ENCODE measurements at places on chromosomes 2 and 18. TPM values are rescaled to one million over a fixed set of nuclear protein-coding genes. Genes with fewer than 3 reads are reported as not detected.
A peak's percentile ranks its signal among the peaks of the same experiment; 100 is the strongest.

GRCh38 chr2:12721566-12722446 lies 5.1 kb downstream of the TRIB2 start:
- no peak for DNase-seq

DNA sequence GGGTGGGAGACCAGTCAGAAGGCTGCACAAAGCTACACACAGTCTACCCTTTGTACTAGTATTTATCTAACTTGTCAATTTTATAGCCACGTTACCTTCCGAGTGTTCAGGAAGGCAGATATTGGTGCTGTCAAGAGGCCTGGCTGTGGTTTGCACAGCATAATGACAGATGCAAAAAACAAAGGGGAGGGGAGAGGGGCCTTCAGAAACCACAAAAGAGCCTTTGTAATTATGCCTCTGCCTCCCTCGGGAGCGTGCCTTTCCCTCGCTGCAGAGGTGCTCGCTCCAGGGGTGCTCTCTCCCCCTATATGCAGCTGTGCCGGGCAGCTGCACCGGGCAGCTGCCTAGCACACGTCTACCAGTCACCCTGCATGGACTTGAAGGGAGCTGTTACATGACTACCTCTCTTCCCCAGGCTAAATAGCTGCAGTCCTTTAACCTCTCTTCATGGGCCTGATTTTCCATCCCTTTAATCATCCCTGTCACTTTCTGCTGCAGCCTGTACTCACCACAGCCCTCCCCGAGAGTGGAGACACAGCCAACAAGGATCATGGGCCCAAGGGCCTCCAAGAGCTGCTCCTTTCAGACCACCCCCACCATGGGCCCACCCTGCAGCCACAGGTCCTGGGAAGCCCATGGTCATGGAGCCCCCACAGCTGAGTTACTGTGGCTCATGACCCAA lies 168.4 kb upstream of the PKDCC start:
- no peak for DNase-seq

- no peak for DNase-seq
Measured at GRCh38 chr18:69686861-69687260, 260.8 kb downstream of the CD226 start.

PPP1R1C gene
- 0.97 TPM for total RNA-seq

DNA sequence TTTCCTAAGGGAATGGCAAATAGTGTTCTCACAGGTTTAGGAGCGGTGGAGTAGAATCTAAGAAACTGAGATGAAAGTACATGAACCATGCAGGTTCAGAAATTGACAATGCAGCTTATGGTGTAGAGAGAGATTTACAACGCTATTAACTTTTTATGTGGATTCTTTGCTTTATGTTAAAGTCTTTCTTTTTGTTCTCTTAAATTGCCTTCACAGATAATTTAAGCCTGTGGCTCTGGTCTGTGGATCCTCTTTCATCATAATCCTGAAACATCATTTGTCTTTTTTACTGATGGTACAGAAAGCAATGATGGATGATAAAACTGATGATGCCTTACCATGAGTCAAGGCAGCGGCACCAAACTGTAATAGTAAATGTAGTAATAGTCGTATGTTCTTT lies 30.3 kb downstream of the SOCS6 start:
- no peak for DNase-seq

VAMP8 gene
- total RNA-seq, result 225 TPM

DNA sequence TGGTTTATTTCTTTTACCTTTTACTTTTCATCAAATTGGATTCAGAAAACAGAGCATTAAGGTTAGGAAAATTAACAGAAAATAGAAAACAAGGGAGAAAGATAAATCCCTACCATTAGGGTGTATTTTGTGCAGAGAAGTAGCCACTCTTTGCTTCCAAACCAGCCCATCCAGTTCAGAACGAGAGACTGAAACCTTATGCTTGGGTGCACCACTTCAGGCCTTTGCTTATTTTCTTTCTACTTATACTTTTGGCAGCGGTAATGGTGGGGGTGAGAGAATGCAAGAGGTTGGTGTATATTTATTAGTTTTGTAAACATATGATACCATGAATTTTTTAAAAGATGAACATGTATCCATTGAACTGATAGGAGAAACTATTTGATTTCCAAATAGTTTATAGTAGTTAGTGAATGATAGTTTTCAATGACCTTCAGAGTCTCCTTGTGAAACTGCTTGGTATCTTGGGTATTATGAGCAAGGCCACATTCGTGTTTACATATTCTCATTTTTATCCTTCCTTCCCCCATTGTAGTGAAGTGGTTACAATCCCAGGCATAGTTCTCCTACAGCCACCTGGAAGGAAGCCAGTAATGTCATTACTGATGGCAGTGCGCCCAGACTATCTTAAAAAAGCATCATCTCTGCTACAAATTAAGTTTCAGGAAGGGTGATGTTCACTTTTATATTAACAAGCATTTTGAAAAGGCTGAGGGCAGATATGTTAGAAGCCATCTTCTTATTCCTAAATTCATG lies 60.8 kb downstream of the MFSD6 start:
- no peak for DNase-seq

FECH gene
- 51.6 TPM for total RNA-seq

DNA sequence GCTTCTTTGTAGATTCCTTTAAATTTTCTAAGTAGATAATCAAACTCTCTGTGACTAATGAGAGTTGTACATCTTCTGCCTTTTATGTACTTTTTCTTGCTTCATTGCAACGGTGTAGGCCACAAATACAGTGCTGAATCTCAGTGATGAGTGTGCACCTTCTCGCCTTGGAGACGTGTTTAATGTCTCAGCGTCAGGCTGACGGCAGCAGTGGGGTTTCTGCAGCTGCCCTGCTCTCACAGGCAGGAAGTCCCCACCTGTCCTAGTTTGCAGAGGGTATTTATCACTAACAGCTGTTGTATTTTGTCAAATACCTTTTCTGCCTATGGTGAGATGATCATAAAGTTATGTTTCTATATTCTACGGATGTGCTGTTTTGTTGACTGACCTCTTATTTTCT lies 13.3 kb downstream of the AGXT start:
- DNase-seq, result no peak

DNA sequence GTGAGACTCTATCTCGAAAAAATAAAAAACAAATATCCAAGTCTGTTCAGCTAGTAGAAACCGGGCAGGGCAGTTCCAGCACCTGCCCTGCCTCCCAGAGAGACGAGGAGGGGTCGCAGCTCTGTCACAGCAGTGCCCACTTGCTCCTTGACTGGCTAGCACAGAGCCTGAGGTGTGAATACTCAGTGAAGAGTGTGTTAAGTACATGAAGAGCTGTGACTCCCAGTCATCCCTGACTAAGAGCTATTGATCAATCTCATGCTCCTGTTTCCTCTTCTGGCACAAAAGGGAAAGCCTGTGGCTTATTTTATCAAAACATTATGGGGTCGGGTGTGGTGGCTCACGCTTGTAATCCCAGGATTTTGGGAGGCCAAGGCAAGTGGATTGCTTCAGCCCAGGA lies 83.0 kb upstream of the FZD7 start:
- no peak for DNase-seq

ELP2 gene
- 90.5 TPM for total RNA-seq

DNA sequence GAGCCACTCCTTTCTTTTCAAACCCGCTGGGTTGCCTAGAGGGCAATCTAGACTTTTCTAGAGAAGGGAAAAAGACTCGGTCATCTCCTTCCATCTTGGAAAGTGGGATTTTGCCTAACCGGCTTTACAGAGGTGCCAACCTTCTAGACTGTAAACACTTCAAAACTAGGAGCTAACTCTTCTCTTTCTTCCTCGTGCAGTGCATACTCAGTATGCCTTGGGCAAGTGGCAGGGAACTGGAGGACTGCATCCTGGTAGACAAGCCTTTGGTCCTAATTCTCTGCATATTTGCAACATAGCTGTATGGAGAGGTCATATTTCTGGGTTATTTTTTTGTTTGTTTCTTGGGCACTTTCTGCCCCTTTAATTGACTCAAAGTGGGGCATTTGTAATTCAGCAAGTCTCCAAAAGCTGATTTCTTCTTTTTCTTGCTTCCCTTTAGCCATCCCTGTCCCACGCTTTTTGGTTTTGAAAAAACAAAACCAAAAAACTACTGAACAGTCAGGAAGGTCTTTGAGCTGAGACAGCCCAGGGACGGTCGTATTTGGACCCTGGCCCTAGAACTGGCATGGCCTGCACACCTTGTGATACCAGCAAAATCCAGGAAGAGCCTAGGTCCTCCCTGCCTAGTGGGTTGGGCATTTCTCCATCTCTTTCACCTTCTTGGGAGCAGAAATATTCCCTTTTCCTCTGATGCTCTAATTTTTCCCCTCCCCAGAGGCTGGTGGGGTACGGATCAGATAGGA lies 5.8 kb upstream of the GATA6 start:
- DNase-seq, result no peak

STPG4 gene
- total RNA-seq, result not detected

ZSCAN30 gene
- total RNA-seq, result 30.0 TPM

GPR45 gene
- 0.21 TPM for total RNA-seq

VAMP5 gene
- total RNA-seq, result 296 TPM

- no peak for DNase-seq
Measured at GRCh38 chr18:59681521-59682004, 15.7 kb downstream of the CCBE1 start.

DNA sequence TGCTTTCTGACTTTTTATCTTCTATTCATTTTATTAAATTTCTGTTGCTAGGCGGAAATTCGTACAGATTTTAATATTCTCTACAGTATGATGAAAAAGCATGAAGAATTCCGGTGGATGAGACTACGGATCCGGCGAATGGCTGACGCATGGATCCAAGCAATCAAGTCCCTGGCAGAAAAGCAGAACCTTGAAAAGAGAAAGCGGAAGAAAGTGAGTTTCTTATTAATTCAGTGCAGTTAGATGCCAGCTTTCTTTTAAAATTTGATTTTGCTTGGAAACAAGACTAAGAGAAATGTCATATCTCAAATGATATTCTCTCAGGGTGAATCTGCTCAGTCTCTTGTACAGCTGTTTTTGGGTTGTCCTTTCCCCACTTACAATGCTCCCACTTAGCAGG lies 84.3 kb downstream of the MGAT5 start:
- DNase-seq, result no peak

RNF125 gene
- 5.2 TPM for total RNA-seq

VWA3B gene
- total RNA-seq, result not detected

- DNase-seq, result no peak
Measured at GRCh38 chr2:79320871-79321270, 161.3 kb upstream of the REG3A start.

LYPD6 gene
- 3.5 TPM for total RNA-seq

REG1B gene
- not detected for total RNA-seq

- DNase-seq, result no peak
Measured at GRCh38 chr2:120546048-120546864, 189.4 kb upstream of the GLI2 start.

DNA sequence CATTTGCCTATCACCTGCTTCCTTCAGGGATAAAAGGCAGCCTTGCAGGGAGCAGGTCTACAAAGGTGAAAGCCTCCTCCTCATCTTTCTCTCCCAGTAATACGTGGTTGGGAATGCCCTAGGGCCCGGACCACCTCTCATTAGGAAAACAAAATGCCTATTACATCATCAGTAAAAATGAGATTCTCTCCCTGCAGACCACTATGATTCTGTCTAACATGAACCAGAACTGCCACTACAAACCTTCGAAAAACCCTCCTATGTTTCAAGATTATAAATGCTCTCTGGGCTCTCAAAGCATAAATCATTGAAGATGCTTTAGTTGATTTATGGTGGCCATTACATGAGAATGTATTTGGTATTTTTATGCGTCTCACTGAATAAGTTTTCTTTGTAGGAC lies 108.4 kb upstream of the ARL5A start:
- no peak for DNase-seq

GRCh38 chr2:149679286-149679685 lies 91.7 kb upstream of the MMADHC start:
- no peak for DNase-seq

RTP5 gene
- not detected for total RNA-seq

GRCh38 chr2:177237932-177238331 lies 25.3 kb downstream of the HNRNPA3 start:
- DNase-seq, result no peak

SERPINB4 gene
- total RNA-seq, result 0.41 TPM

GRCh38 chr2:138078153-138078552 lies 113.9 kb downstream of the HNMT start:
- DNase-seq, result no peak

SLC16A14 gene
- 0.18 TPM for total RNA-seq

PROKR1 gene
- total RNA-seq, result 0.38 TPM

FEV gene
- total RNA-seq, result 0.56 TPM

GRCh38 chr2:146385031-146385430 lies 1459.8 kb upstream of the ACVR2A start:
- no peak for DNase-seq

AGAP1 gene
- 43.9 TPM for total RNA-seq

MFSD2B gene
- not detected for total RNA-seq

SERPINB11 gene
- not detected for total RNA-seq

DNAJC5G gene
- total RNA-seq, result not detected

- peak; percentile 24 for DNase-seq
Measured at GRCh38 chr2:136874258-136874657, 108.9 kb downstream of the THSD7B start.

DNA sequence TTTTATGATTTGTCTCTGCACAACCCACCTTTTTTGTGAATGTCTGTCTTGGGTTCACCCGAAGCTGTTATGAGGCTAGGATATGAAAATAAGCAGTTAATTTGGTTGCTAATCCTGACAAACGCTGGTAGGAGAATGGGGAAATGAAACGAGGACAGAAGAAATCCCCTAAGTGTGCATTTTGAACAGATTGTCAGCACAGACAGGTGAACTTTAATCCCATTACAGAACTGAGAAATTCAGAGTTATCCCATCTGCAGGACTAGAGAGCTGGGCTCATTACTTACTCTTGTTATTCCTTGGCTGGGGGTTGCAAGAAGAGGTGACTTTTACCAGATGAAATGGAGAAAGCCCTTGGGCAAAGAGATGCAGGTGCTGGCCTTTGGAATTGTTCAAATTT lies 123.3 kb upstream of the NYAP2 start:
- no peak for DNase-seq
